ENCODE measurements at places on chromosomes 7 and 10.

GRCh38 chr7:18013936-18014335 lies 13.7 kb downstream of the PRPS1L1 start:
- no peak for DNase-seq

DNA sequence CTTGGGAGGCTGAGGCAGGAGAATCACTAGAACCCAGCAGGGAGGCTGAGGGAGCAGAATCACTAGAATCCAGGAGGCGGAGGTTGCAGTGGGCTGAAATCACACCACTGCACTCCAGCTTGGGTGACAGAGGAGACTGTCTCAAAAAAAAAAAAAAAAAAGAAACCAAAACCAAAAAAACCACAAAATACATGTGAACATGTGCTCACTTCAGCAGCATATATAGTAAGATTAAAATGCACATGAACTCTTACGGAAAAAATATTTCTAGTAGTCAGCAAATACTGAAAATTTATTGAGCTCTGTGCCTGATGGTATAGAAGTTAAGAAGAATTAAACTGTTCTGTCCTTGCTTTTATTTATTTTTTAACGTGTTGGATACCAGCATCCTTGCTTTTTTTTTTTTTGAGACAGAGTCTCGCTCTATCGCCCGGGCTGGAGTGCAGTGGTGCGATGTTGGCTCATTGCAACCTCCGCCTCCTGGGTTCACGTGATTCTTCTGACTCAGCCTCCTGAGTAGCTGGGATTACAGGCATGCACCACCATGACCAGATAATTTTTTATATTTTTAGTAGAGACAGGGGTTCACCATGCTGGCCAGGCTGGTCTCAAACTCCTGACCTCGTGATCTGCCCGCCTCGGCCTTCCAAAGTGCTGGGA lies 9.6 kb upstream of the ZNF487 start:
- no peak for DNase-seq

DNA sequence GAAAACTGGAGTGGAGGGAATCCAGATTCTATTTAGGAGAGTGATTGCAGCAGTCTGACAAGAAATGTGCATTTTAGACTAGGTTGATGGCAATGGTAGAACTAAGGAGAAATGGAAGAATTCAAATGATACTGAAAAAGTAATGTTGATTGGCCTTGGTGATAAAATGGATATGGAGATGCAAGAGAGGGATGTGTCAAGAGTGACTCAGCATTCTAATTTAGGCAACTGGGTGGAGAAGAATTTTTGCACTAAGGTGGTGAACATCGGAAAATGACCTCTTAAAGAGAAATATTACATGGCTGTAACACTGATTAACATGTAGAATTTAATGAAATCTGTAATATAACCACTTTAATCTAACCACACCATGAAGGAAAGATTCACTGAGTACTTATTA lies 806.5 kb downstream of the PHTF2 start:
- no peak for DNase-seq

DNA sequence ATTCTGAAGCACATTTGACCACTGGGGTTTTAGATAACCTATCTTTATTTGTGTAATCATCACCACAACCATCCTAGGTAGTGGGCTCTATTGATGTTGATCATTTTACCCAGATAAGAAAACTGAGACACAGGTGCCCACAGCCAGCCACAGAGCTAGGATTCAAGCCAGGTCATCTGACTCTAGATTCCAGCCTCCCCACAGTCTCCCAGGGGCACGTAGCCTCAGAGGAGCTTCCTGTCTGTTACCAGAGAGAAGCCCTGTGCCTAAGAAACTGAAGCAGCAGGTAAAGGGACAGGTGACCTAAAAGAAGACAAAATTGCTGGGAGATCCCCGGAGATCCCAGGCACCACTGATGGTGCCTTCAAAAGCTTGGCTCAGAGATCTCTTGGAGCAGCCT lies 55.8 kb downstream of the ALOX5 start:
- DNase-seq = no peak

DNA sequence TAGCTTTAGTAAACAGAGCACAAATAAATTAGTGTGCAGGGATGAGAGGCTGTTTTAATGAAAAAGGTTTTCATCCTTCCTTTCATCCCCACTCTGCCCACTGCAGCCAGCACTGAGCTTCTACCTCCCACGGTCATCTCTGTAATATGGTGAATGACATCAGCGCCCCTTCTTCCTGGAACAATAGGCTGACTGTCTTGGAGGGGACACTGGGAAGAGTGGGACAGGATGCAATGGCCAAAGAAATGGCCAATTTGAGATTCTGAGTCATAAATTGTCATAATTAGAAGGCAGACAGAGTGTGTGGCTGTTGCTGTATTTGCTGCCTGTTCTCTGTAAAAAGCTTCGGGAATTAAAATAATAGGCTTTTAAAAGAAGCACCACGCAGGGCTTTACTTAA lies 126.7 kb upstream of the CALN1 start:
- DNase-seq = no peak

GRCh38 chr10:53453196-53453595 lies 680.6 kb upstream of the MBL2 start:
- DNase-seq = no peak

GRCh38 chr10:115219203-115219602 lies 126.0 kb downstream of the ATRNL1 start:
- no peak for DNase-seq

GRCh38 chr7:5450549-5451327 lies 27.1 kb upstream of the TNRC18 start:
- peak; percentile 34 for DNase-seq

GRCh38 chr7:110973196-110973990 lies 117.5 kb upstream of the LRRN3 start:
- no peak for DNase-seq

DNA sequence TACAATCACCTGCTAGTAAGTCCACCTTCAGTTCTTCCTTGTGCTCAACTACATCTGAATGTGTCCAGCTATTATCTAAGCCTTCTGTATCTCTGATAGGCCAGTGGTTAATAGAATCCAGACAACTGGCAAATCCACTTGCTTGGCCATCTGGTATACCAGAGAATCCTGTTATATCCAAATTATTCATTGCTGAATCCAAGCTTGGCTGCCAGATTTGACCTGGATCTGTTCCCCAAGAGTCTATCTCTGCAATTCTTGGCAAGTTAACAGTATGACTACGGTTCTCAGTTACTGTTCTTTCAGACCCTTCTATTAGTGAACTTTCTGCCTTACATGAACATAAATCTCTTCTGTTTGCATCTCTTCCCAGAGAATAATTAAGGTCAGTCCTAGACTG lies 154.6 kb upstream of the TARP start:
- no peak for DNase-seq

DNA sequence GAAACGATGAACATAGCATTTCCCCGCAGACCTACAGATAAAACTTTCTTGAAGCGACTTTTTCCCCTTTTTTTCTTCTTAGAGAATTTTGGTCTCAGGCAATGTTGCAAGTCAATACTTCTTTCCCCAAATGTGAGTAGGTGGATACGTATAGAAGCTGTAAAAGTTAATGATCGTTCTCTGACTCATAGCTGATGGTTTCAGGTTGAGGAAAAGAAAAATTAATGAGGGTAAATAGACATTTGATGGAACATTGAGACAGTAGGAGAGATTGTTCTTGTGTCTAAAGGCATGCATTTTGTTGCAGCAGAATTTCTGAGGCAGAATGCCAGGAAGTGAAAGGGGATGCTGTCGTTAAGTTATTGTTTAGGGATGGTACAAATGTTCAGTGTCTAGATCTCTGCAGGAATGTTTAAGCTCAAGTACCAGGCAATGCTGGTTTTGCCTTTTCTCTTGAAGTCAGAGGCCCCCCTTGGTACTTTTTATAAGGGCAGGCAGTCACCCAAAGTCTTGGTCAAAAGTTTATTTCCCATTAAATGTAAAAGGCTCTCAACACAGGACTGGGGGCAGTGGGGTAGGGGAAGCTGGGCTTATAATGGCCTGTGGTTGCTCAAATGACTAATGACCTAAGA lies 9.3 kb downstream of the TCF7L2 start:
- DNase-seq = no peak

DNA sequence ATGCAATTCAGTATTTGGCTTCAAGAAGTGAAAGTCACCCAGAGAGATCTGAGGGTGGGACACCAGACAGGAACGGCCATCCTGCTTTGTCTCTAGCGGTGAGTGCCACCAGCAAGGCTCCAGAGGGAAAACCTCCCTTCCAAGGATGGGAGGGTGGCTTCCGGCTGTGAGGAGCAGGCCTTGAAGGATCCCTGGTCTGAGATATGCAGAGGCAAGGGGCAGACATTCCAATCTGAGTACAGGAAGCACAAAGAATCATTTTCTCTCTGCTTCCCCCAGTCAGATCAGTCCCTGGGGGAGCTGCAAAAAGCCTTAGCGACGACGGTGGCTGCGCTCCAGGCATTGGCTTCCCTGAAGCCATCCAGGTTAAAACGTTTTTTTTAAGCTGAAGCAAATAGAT lies 167.4 kb downstream of the TEX36 start:
- no peak for DNase-seq

- DNase-seq = no peak
Observed at GRCh38 chr7:105618016-105618296, 36.7 kb upstream of the EFCAB10 start.

DNA sequence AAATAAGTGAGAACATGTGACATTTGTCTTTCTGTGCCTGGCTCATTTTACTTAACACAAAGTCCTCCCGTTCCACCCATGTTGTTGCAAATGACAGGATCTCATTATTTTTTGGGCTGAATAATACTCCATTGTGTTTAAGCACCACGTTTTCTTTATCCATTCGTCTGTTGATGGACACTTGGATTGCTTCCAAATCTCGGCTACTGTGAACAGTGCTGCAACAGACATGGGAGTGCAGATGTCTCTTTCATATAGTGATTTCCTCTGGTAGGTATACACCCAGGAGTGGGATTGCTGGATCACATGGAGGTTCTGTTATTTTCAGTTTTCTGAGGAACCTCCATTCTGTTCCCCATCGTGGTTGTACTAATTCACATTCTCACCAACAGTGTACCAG lies 264.4 kb upstream of the GALNT17 start:
- no peak for DNase-seq

DNA sequence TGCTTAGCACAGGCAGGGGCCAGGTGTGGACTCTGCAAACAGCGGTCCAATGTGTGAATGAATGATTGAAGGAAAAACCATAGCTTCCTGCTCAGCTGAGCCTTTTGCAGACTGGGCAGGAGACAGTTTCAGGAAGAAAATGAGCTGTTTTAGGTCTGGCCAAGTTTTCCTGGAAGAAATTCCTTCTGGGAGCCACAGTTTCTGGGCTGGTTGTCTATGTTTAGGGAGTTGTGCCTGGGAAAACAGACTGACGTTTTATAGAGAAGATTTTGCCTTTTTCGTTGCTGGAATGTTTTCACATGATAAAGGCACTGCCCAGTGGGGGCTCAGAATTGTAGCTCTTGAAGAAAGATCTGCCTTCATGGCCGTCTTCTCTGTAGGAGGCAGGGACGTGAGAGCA lies 255.1 kb downstream of the CCSER2 start:
- DNase-seq = no peak

GRCh38 chr7:2476298-2476697 lies at the start of gene GRIFIN:
GRIFIN (minus strand) TSS chr7:2476398; CDS start chr7:2476383, 15 bp downstream.
- DNase-seq = no peak

DNA sequence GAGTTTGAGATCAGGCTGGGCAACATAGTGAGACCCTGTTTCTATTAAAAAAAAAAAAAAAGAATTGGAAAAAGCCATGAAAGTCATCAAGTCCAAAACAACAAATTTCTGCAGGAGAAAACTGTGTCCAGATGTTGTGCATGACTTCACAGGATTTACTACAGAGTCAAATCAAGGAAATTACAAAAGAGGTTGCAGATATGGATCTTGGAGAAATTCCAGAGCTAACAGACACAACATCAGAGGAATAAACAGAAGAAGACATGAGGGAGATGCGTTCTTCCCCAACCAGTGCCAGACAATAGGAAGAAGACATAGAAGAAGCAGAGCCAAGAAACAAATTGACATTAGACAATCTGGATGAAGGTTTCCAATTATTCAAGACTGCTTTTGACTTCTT lies 24.3 kb upstream of the KCNIP2 start:
- DNase-seq = no peak

Measured in effector CD4-positive, alpha-beta T cell (primary cell).